ENCODE measurements at places on chromosomes 12 and 14. TPM values are rescaled to one million over a fixed set of nuclear protein-coding genes. Genes with fewer than 3 reads are reported as not detected.

- peak; percentile 37 for DNase-seq
Observed at GRCh38 chr14:101226603-101227425, 323.3 kb upstream of the RTL1 start.

DNA sequence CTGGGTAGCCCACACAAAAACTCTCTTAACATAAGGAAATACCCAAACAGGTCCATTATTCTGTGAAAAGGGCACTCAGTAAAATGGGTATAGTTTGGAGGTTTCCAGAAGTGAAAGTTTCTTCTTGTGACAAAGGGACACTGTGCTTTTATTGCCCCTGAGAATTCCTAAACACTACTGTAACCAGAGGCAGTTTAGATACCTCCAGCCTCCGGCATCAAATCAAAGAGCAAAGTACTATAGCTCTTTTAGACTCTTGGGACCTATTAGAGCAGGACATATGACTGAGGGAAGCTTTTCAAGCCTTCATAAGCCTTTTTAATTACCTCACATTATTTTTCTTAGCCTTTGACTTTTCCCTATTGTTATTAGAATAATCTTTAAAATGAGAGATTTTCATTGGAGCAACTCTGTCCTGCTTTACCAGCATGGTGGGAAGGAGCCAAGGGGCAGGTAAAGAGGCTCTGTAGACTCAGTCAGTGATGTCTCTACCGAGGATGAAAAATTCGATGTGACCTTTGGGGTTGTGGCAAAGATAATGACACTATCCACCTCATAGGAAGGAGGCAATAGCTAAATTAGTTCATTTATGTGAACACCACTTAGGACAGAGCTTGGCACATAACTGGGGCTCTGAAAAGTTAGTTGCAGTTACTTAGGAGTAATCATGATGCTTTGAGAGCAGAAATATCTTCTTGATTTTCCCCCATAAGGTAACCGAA, 85.1 kb downstream of the IFNG start:
- DNase-seq = no peak

- no peak for DNase-seq
Observed at GRCh38 chr12:121512561-121512960, 68.3 kb downstream of the KDM2B start.

DNA sequence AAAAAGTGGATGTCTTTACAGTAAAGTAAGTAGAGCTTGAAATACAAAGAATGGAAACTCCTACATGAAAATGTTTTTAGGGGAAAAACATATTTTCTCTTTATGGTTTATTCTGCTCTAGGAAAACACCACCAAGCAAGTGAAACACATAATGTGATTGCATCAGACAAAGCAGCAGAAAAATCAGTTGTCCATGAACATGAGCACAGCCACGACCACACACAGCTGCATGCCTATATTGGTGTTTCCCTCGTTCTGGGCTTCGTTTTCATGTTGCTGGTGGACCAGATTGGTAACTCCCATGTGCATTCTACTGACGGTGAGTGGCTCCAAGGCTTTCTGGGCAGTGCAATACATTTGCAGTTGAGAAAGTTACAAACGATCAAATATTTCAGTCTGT, 42.6 kb upstream of the PLEKHD1 start:
- DNase-seq = no peak

DNA sequence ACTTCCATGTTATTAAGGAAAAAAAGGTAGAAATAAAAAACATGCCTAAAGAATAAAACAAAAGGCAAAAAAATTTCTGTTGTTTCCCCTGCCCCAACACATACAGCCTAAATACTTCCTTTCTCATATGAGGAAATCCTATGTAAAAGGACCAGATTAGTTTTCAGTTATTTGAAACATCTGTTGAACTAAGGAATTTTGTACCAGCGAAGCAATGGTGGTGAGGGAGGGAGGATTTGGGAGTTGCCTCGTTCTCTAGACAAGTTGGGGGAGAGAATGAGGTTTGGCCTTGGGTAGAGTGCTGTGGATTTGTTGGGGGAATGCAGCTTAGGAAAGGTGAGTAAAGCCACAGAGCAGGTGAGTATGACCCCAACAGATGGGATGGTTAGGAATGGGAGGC, 141.5 kb upstream of the RFLNA start:
- no peak for DNase-seq

DNA sequence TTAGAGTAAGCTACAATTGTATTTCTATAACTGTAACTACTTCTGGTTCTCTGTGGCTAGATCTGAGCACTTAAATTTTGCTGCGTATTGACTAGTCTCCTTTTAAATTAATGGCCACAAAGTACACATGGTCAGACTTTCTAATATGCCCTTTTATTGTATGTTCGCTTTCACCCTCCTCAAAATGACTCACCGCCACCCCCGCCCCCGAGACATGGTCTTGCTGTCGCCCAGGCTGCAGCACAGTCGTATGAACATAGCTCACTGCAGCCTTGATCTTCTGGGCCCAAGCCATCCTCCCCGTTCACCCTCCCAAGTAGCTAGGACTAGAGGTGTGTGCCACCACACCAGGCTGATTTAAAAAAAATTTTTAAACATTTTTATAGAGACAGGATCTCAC, 11.8 kb downstream of the MTERF2 start:
- no peak for DNase-seq

The SCAF11 gene
- total RNA-seq = 163 TPM

Measured in ureter (tissue), 1 donor.